LoVo (cell line): ENCODE measurements at places on chromosomes 11 and 22.

GRCh38 chr11:10450462-10451425 lies 4.3 kb upstream of the AMPD3 start:
- peak; percentile 83 for DNase-seq

GRCh38 chr11:39712581-39712980 lies 1746.9 kb downstream of the LRRC4C start:
- DNase-seq: no peak

- DNase-seq: peak; percentile 90
These were observed 71.9 kb upstream of the PPARA start for GRCh38 chr22:46078241-46079092.

- no peak for DNase-seq
These were observed 86.9 kb downstream of the UBASH3B start for GRCh38 chr11:122742301-122743018.

- DNase-seq: no peak
These were observed 727.4 kb downstream of the ETS1 start for GRCh38 chr11:127859941-127860354.

DNA sequence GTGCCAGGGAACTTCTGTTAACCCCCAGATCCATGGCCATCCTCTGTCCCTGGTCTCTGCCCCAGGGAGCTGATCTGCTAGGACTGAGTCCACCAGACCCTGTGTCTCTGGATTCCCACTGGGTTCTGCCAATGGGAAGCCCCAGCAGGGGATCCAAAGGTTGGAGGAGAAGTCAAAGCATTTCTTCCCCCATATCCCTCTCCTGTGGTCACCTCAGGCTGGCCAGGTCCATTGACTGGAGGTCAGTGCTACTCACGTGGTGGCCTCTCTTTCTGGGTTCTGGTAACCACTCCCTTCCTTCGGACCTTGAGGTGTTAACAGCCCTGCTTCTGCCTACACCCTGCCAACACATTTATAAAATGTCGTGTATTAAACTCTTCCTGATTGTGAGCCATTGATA lies 69.7 kb upstream of the NECTIN1 start:
- DNase-seq: no peak

DNA sequence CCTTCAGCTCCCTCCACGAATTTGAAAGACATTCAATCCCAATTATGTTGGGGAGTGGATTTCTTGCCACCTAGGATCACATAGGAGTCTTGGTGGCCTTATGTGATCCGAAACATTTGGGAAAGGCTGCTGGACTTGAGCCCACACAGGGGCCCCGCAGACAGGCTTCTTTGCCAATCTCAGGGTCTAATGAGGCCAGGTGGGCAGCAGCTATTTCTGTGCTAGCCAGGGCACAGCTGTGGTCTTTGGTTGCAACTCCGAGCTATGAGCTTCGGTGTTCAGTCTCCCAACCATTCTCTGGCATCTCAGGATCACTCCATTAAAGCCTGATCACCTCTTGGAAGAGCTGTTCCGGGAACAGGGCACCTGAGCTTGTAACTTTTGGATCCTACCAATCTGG lies 84.4 kb downstream of the TP53I11 start:
- DNase-seq: no peak

DNA sequence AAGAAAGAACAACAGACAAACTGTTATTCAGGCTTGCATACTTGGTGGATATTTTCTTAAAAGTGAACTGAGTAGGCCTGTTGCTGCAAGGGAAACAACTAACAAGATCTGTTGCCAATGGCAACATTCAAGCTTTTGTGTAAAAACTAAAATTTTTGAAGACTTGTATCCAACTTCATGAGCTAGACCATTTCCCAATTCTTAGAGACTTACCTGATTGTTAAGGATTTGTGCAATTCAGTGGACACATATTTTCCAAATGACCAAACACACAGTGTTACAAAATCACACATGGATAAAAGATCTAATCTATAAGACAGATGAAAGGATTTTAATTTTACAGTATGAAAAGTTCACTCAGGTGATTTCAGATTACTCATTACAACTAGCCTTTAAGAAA lies 564.1 kb downstream of the CNTN5 start:
- no peak for DNase-seq

GRCh38 chr22:29744902-29745301 lies 21.9 kb downstream of the ZMAT5 start:
- no peak for DNase-seq

- no peak for DNase-seq
These were observed 41.9 kb downstream of the MYEOV start for GRCh38 chr11:69335781-69336405.

DNA sequence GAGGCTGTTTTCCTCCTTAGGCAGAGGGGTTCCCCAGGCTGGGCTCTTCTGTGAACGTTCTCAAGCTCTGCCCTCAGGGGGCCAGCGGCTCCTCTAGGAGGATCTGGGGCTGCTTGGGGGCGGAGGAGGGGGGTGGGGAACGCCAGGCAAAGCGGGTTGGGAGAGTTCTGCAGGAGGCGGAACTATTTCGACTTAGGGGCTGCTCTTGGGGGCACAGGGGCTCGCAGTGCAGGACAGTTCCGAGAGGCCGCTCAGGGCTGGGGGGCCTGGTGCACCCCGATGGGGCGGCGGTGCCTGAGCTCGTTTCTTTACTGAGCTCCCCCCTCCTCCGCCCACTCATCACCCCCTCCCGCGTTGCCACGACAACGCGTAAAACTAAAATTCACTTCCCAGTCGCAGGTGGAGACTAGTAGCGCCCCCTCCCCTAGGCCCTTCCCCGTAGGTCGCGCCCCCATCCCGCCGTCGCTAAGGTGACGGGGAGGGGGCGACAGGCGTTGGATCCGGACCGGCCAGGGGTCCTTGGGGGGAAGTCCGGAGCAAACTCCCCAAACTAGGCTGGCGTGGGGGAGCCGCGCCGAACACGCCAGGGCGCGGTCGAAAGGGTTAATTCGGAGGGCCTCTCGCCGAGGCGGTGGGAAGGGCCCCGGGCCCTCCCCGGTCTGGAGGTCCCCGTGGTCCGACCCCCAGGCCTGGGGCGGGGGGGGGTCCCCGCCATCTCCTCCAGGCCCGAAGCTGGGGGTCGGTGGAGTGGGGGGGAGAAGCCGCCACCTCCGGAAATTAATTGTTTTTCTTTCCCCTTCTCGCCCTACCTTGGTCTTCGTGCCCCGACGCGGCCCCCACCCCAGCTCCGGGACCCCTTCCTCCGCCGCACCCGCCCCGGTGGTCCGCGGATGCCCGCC lies 857 bp downstream of the SHANK3 start:
- no peak for DNase-seq

DNA sequence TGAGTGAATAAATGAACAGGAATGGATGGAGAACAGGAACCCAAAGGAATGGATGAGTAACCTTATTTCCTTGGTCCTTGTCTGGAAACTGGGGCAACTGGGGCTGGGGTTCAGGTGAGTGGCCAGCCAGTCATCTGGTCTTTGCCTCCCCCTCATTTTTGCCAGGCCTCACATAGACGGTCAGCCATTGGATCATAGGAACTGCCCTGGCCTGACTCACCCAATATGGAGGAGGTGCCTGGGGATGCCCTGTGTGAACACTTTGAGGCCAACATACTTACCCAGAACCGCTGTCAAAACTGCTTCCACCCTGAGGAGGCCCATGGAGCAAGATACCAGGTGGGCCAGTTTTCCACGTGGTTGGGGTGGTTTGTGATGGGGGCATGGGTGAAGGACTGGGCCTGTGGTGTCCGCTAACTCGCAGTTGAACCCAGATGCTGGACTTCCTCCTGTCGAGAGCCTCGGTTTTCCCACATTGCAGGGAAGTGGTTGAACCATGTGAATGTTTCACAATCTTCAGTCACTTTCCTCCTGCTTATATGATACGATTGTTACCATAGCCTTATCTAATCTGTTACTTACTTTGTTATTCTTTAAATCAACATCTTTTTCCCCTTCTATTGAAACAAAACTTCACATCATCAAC lies 4.4 kb downstream of the TRIOBP start:
- DNase-seq: no peak

DNA sequence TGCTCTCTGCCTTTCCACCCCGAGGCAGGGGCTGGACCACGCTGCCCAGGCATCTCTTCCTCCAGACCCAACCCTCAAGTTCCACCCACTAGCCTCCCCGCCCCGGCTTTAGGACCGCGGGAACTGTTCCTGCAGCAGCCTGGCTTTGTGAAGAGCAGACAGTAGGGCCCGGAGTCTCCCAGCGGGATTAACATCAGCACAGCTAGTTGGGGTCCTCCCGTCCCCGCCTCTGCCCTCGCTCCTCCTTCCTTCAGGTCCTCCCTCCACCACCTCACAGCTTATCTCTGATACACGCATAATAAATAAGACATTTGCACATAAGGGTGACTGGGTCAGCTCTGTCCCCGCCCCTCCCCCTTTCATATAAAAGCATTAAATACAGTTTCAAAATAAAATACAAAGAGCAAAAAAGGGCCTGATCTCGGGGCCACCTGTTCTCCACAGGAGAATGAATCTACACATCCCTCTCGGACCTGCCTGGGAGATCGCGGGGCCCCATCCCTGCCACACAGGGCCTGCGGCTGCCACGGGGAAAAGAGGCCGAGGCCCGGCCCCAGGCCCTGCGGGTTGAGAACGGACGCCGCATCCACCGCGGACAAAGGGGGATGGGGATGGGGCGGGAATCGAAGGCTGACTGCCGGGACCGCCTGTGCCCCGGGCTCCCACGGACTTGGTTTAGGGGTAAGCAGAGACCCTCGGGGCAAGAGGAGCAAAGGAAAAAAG lies 6.5 kb downstream of the ZFTA start:
- no peak for DNase-seq

- DNase-seq: no peak
These were observed 134.8 kb upstream of the NTM start for GRCh38 chr11:131235328-131236298.

DNA sequence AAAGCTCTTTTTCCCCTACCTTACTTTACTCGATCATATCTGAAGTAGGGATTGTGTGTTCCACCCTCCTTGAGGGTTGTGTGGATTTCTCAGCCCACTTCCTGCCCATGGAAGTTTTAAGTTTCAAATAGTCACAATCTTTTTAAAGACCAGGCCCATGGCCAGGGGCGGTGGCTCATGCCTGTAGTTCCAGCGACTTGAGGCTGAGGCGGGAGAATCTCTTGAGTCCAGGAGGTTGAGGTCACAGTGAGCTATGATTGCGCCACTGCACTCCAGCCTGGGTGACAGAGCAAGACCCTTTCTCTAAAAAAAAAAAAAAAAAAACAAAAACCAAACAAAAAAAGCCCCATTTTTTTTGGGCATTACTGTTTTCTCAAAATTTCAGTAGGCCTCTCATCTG lies 36.3 kb upstream of the LRRC10B start:
- no peak for DNase-seq
